ENCODE measurements at places on chromosomes 5 and 9.

- no peak for DNase-seq
Observed at GRCh38 chr5:121963392-121963791, 1.6 kb downstream of the SRFBP1 start.

DNA sequence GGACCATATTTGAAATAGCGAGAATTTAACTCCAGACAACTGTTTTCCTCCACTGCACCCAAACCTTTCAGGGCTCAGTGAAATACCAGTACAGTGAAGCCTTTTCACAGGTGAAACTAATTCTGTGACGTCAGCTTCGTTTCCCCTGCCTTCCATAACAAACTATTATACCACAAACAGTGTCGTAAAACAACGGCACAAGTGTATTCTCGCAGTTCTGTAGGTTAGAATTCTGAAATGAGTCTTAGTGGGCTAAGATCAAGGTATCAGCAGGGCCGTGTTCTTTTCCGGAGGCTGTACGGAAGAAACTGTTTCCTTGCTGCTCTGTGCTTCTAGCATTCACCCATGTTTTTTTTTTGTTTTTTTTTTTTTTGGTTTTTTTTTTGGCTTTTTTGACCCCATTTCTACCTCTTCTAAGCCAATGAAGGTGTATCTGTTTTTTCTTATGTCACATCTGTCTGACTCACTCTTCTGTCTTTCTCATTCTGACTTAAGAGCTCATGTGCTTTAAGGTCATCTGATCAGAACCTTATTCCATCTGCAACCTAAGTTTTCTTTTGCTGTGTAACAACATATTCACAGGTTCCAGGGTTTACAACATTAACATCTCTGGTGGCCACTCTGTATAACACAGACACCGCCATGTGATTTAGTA lies 20.1 kb downstream of the ISOC1 start:
- no peak for DNase-seq

GRCh38 chr9:93276973-93277372 lies 93.0 kb downstream of the WNK2 start:
- no peak for DNase-seq

DNA sequence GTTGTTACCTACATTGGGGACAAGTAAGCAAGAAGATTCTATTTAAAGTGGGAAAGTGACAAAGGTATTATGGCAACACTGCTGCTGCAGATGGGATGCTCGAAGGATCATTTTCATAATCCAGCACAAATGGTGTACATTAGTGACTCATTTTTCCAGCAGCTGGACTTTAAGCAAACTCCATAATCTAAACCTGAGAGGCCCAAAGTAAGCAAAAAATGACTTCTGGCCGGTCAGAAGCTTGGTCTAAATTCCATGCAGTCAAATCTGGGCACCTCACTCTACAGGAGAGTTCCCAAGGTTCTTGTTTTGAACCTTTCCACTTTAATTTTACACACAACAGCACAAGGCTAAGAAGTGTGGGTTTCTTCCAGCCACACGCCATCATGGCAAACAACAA lies 43.6 kb upstream of the TRAF1 start:
- DNase-seq, result no peak

- no peak for DNase-seq
Observed at GRCh38 chr9:134378901-134379338, 52.7 kb downstream of the RXRA start.

DNA sequence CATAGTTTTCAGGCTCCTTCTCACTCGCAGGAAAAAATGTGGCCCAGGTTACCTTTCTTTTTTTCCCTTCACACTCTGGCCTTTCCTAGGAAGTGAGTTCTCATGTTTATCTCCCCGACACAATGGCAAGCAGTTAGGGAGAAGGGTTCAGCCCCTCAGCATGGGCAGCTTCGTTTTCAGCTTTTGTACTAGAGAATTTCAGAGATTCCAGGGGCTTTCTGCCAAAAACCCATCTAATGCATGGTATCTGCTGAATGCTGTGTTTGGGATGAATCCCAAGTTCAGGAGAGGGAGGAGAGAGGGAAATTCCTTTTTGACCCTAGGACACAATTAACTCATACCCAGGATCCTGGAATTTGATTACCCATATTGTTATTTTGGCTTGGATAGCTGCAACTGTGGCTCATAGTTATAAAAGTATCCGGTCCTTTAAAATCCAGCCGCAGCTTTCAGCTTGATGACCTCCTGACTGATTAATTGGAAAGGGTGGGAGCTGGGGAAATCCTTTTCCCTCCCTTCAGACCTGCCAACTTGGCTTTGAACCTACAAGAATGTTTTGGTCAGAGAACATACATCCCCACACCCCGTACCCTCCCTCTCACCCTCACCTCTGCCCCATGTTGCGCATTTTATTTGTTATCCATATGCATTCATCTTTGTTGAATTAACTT lies 78.4 kb downstream of the TMEM252 start:
- DNase-seq, result no peak

- no peak for DNase-seq
Observed at GRCh38 chr5:129718471-129719090, 29.3 kb upstream of the MINAR2 start.

DNA sequence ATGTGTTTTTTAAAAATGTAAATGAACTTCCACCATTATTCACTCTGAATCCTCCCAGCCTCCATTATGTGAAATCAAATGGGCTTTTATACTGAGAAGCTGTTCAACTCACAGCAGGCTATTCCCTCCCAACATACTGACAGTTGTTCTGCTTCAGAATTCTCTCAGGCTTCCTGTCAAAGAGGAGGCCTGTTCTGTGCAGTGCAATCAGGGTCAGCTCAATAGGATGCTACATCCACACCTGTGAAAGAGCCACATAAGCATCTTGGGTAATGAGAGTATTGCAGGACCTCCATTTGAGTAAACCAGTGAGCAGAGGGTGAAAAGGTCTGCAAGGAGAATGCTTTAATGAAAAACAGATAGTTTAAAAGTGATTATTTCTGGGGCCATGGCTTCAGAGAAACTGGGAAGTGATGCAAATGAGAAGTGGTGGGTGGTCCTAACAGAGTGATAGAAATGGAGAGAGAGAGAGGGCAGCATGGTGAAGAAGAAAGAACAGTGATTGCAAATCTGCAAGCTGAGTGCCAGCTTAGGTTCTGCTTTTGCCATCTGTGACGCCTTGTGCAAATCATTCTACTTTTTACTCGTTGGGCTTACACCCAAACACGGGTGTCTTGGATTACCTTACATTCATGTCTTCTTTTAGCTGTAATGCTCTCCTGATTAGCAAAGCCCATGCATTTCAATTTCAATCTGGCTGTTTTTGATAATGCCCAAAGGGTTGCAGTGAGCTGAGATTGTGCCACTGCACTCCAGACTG lies 202.5 kb upstream of the NMUR2 start:
- DNase-seq, result no peak

DNA sequence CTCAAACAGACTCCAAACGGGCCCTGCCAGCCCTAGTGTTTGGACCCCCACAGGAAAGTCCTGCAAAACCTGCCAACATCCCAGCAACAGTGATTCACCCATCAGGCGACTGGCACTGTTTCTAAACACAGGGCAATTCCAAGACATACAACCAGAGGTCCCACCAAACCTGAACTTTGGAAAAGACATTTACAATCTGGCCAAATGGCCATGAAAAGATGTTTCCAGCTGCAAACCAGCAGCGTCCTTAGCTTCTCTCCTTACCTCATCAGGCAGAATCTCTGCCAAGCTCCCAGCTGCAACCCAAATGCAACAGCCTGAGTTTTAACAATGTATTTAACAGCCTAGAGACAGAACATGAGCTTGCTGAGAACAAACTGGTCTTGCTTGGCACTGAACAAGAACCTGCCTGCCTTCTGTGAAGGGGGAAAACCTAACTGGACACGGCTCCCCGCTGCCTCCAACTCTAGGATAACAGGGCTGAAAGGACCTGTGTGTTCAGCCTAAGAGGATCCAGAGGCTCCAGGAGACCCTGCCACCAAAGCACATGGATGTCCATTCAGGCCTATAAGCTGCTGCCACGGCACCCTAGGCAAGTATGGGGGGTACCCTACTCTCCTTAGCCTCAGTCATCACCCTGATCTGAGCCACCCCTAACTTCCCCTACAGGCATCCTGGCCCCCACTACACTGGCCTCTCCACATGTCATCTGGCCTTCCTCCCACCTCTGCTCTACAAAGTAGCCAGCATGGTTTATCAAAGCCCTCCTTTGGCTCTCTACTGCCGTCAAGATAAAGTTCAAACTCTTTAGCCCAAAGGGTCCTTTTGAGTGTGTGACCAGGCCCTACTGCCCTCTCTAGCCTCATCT lies 5.6 kb downstream of the P4HA2 start:
- DNase-seq, result no peak

Data from NCI-H2081 (cell line).